ENCODE measurements at places on chromosomes 6 and 20. TPM values are rescaled to one million over a fixed set of nuclear protein-coding genes. Genes with fewer than 3 reads are reported as not detected.
A peak's percentile ranks its signal among the peaks of the same experiment; 100 is the strongest.

The FOXA2 gene
- total RNA-seq = not detected

The PHACTR3 gene
- total RNA-seq = 0.27 TPM

The CALHM6 gene
- 1.8 TPM for total RNA-seq

The NKAIN2 gene
- 1.4 TPM for total RNA-seq

DNA sequence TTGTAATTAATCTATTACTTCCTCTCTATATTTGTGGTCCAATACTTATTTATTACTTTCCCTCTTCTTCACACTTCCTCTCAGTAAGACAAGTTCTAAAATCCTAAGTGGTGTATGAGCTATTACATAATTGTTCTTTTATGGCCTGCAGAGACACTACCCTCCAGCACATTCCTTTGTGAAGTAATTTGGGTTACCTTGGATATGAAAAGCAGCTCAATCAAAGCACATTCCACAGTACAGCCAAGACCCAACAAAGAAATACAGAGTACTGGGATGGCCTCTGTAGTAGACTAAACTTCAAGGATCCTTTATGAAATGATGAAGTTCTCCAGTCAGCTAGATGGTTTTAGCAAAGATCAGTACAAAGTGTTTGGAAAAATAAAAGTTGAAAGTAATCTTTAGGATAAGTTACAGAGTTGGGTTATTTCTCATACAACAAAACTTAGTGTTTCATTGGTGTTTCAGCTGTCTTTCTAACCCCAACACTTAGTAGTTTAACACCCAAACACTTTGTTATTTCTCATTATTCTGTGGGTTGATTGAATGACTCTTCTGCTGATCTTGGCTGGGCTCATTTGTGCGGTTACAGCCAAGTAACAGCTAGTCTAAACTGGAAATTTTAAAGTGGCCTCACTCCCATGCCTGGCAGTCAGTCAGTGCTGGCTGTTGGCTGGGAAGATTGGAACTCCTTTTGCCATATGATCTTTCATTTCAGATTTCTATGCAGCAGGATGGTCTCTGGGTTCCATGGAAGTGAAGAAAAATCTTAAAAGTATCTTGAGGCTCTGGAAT is 161.5 kb upstream of the POU3F2 start:
- DNase-seq = no peak

GRCh38 chr6:15698471-15698870 is 35.6 kb upstream of the DTNBP1 start:
- DNase-seq = no peak

- DNase-seq = no peak
Measured at GRCh38 chr20:1784586-1784985, 110.6 kb upstream of the SIRPA start.

GRCh38 chr6:39515471-39515870 is 193.0 kb upstream of the KCNK16 start:
- no peak for DNase-seq

DNA sequence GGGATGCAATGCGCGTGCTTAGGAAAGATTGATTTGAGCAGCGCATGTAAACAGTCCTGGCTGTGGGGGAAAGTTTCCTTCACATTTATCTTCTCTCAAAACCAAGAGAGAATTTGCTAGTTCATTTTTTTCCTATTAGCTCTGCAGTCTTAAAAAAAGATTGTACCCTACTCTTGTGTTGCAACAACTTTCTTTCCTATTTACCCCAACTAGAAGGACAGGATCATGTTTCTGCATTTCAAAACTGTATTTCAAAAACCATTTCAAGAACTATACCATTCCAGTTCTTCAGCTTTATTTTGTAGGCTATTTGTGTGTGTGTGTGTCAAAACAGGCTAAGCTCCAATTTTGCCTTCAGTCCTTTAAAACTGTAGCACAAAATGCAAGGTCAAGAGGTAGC is 473.1 kb downstream of the KIF16B start:
- DNase-seq = no peak

- peak; percentile 87 for DNase-seq
Measured at GRCh38 chr6:170291271-170292110, 613 bp upstream of the DLL1 start.
